PC-9 (cell line): ENCODE measurements at places on chromosomes 7 and 10. TPM values are rescaled to one million over a fixed set of nuclear protein-coding genes. Genes with fewer than 3 reads are reported as not detected.

Gene NRCAM
- 40.3 and 42.6 TPM in 2 replicates for total RNA-seq

Gene CPN1
- total RNA-seq: not detected in 2 replicates

Gene CALHM1
- not detected in 2 replicates for total RNA-seq

DNA sequence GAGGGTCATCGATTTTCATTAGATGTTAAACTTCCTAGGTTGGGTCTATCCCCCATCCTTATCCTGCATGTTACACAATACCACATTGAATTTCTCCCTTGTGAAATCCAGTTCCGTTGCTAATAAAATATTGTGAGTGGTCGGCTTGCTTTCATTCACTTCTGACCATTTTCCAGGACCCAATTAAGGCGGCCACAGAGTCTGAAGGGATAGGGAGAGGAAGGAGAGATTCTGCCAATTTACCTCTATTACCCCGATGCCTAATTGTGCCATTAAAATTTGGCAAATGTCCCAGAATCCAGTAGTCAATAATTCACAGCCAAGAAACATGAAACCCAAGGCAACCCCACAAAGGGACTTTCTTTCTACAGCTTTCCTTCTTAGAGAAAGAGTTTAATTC lies 129.9 kb downstream of the IPMK start:
- no peak for DNase-seq

DNA sequence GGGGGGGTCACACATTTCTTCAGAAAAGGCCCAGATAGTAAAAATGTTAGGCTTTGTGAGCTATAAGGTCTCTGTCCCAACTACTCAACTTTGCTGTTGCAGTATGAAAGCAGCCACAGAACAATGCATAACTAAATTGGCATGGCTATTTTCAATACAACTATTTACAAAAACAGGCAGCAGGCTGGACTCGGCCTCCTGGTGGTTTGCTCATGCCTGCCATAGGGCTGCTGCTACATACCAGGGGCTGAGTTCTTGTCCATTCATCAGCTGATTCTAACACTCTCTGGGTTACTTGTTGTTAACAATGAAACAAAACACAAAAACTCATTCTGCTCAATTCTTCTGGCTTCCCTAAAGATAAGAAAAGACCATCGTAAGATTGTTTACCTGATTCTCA lies 109.4 kb upstream of the ADAM12 start:
- DNase-seq: no peak

DNA sequence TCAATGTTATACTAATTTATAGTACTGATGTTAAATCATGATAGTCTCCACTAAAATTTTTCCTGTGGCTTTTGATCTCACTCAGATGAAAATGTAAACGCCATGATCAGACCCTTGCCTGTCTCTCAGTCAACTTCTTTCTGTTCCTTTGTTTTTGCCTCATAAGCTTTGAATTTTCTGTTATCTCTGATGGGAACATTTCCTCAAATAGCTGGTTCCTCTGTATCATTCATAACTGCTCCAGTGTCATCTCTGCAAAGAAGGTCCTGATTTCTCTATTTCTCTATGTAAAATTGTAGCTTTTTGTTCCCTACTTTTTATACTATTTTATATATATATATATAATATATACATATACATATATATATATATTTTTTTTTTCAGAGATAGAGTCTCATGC lies 67.5 kb downstream of the GPR141 start:
- no peak for DNase-seq

DNA sequence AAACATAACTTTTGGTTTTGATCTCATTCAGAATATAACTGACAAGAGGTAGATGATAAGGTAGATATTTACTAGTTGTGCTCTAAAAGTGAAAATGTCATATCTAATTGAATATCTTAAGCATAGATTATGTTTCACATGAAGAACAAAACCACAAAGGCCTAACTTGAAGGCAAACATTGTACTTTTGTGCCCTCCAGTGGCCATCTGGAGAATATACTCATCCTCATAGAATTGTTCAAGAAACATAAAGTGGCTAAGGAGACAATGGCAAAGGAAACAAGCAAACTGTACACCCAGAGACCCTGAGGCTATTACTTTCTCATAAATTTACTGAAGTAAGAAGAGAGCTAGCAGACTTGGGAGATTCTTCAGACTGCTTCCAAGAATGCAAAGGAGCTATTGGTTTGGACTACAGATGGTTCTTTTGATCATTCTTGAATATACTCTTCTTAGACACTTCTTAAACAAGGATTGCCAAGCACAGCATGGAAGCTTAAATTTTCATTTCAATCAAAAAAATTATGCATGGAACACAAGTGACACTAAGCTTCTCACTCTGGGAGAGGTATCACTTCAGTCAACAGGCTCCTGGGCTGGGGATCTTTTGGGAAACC lies 98.2 kb upstream of the DKK1 start:
- DNase-seq: peak; percentile 41

- DNase-seq: no peak
Measured at GRCh38 chr7:77242554-77242953, 42.9 kb upstream of the FGL2 start.

DNA sequence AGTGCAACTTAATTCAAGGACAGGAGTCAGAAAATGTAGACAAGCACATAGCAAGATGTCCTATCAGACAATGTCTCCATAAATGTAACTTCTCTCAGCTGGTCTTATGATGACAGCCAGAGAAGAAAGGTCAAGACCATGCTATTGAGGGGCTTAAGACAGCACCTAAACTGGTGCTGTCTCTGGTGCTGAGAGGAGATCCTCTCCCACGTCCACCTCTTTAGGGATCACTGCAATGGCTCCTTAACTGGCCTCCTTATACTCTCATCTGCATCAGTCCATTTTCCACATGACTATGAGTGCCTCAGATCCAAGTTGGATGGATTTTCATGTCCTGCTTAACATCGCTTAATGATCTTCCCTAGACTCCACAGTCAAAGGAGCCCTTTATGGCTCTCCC lies 210.6 kb downstream of the ARL4A start:
- DNase-seq: no peak

DNA sequence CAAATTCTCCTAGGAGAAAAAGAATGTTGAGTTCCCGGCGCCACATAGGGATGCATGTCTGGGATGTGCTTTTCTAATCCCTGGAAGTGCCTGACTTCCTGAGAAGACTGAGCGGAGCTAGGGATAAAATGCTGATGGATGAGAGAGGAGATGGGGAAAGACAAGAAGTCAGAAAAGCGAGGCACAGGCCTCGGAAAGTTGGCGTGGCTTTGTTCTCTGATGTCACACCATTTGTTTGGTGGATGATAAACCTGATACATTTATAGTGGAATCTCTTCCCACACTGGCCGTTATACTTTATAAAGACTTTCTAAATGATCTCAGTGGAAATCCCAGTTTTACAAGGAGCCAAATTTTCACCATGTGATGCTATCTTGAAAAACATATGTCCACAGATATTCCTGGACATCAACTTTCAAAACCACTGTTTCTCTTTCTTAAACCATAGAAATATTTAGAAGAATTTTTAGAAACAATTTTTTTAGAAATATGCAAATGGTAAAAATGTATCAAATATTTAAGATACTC lies 188.8 kb upstream of the SVIL start:
- DNase-seq: no peak

DNA sequence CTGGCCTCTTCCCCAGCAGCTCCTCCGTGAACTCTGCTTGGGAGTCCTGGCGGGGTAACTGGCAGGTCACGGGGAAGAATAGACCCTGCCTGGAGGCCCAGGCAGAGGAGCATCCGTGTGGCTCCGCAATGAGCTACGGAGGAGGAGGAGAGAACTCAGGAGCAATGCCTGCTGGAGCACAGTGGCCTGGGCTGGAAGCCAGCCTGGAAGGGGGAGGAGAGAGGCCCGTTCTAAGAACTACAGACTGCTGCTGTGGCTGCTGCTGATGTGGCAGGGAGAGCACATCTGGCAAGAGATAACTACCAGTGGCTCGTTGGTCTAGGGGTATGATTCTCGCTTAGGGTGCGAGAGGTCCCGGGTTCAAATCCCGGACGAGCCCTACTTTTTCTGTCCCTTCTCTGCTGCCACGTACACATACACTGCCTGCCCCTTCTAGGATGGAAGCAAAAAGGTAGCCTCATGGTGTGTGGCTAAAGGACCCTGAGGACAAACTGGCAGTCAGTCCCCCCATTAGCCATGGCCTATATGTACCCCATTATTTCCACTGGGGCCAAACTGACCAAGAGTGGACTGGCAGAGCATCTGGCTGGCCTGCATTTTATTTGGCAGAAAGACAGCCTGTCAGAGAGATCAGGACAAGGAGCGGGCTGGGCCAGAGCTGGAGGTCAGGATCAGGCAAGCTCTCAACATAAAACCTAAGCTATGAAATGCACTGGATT lies 7.7 kb upstream of the OPN1SW start:
- DNase-seq: peak; percentile 32

DNA sequence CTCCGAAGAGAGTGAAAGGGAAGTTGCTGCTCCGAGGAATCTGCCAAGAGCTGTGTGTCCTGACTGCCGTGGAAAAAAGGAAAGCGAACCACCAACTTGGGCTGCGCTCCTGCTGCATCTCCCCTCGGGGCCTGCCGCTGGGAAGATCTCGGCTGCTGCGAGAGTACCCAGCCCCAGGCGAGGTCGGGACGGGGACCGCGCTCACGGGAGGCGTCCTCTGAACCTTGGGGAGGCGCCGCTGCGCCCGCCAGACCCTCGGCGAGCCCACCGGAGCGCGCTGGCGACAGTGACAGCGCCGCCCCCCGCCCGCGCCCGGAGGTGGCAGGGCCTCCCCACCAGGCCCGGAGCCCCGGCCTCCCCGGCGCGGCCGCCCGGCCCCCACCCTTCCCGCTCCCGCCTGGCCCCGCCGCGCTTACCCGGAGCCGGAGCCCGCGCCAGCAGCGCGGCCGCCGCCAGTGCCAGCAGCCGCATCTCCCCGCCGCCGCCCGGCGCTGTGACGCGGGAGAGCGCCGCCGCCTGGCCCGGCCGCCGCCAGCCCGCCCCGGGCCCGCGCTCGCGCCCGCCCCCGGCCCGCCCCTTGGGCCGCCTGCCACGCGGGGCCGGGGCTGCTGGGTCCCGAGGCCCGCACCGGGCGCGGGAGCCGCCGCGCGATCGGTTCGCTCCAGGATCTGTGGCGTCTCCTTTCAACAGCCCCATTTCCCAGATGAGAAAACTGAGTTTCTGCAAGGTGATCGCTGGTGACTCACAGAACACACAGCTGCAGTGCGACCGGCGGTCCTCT lies at the start of gene VSTM4:
VSTM4 (minus strand) TSS at position 508 of the 781 bp plus-strand sequence; CDS start at position 471, 37 bp downstream.
- no peak for DNase-seq
